Suprapubic skin (tissue), 4 donors: ENCODE measurements at places on chromosomes 1 and 21.

DNA sequence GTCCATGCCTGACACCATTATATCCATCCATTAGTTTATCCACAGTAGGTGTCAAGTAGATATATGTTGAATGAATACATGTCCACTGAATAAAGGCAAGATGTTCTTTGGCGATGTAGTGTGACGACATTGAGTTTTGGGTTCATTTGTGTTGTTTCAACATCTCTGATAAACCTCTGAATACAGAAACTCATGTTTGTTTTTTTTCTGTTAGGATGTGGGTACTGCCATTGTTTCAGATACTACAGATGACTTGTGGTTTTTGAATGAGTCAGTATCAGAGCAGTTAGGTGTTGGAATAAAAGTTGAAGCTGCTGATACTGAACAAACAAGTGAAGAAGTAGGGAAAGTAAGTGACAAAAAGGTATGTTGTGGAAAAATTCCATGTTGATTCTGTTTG is 28.1 kb downstream of the MDM4 start:
- no peak for DNase-seq

DNA sequence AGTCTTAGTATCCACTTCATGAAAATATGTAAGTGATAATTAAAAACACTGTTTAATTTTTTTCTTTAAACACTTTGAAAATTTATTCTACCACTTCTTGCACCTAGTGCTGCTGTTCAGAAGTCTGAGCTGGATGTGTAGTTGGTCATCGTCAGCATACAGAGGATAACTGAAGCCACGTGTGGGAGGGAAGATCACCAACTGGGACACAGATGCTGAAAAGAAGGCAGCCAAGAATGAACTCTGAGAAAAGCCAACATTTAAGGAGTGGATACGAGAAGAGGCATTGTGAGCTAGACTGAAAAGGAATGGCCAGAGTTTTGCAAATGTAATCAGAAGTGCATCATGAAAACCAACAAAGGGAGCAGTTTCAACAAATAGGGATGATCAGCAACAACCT is 24.6 kb upstream of the CLCA4 start:
- DNase-seq: no peak

DNA sequence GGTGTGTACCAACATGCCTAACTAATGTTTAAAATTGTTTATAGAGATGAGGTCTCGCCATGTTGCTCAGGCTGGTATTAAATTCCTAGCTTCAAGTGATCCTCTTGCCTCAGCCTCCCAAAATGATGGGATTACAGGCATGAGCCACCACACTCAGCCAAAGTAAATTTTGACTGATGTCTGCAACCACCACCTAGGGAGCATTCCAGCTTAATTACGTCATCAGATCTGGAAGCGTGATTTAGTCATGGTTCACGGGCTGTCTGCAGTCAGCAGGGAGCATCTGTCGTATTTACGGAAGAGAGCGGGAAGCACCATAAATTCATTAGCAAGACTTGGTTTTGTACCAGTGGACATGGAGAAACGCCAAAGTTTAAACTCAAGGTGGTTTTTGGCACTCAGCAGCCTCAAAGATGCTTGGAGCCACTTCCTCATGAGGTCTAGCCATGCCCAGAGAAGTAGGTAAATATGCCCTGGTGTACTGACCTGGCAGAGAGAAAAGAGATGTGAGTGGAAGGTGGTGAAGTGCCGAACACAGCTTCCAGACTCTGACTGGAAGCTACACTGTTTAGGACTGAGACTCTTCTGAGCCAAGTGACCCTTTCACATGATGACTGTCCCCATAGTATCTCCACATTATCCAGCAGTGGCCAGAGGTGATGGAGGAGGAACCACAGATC is 60.8 kb upstream of the SLC35F3 start:
- DNase-seq: no peak

DNA sequence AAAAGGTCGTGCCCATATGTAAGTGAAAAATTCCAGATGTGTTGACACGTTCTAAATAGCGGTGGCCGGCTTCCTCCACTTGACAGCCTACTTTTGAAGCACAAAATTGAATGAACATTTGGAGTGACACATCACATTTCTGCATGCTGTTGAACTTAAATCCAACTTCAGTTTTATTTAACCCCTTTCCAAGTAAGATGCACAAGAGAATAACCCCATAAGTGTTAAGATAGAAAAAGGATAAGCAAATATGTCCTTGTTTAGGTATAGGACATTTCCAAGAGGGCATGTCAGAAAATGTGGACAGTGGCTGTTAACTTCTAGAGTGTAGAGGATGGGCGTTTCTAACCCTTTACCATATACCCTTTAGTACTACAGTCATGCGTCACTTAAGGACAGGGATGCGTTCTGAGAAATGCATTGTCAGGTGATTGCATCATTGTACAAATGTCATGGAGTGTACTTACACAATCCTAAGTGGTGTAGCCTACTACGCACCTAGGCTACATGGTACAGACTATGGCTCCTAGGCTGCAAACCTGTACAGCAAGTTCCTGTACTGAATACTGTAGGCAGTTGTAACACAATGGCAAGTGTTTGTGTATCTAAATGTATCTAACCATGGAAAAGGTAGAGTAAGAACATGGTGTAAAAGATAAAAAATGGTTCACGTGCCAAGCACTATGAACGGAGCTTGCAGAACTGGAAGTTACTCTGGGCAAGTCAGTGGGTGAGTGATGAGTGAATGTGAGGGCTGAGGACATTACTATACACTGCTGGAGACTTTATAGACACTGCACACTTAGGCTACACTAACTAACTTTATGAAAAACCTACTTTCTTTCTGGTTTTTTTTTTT is 9.3 kb upstream of the FAM89A start:
- no peak for DNase-seq

DNA sequence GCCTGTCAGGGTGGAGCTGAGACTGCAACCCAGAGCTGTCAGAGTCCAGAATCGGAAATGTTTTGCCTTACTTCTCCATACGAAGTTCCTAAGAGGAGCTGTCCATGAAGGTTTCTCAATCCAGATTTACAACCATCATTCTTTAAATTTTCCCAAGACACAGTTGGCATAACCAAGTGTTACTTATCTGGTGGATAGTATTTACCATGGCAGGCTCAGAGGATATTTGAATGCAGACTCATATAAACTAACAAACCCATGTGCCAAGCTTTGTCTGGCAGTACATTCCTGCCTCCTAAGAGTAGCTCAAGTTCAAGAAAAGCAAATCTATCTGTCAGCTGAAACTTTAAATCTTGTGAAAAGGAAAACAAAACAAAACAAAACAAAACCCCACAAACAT is 267.9 kb downstream of the ZNF326 start:
- no peak for DNase-seq

- DNase-seq: no peak
Measured at GRCh38 chr1:167634435-167634834, 4.4 kb downstream of the RCSD1 start.
